ENCODE measurements at places on chromosomes 2 and 18. TPM values are rescaled to one million over a fixed set of nuclear protein-coding genes. Genes with fewer than 3 reads are reported as not detected.

Gene KCNG2
- 0.23 TPM for total RNA-seq

- H3K27me3 ChIP-seq: no peaks in the 10 kb centered on the region
- H3K4me3 ChIP-seq: no peak overlapping the region
- no peak overlapping the region for H3K27ac ChIP-seq
- DNase-seq: no peak
These were observed 88.5 kb downstream of the PRKCE start for GRCh38 chr2:45739796-45740485.

DNA sequence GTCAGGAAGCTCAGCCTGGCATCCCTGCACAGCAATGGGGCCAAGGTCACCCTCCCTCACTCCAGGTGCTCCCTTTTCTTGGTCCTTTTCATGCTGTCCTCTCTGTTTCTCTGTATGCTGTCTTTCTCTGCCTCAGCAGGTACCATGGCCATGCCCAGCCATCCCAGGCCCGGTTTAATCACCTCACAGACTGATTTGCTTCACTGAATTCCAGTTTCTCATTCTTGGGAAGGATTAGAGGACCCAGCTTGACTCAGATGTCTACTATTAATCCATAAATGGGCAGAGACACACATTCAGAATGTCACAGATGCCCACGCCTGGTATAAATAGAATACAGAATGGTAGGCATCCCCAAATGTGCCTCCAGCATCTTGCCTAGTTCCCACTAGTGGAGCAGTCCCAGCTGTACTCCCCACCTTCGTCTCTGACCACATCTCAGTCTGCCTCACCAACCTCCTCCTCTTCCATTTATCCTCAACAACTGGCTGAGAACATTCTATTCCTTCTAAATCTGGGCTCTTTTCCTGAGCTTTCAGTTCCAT lies 14.2 kb upstream of the L3MBTL4 start:
- DNase-seq: no peak
- no peak overlapping the region for H3K27ac ChIP-seq
- no peaks in the 10 kb centered on the region for H3K27me3 ChIP-seq

- H3K4me1 ChIP-seq: no peaks in the 10 kb centered on the region
- H3K27me3 ChIP-seq: no peaks in the 10 kb centered on the region
- DNase-seq: no peak
- H3K4me3 ChIP-seq: no peak overlapping the region
These were observed 148.1 kb downstream of the ZNF407 start for GRCh38 chr18:74745633-74746403.

Gene SCYGR4
- not detected for total RNA-seq

Gene C2orf15
- total RNA-seq: not detected

DNA sequence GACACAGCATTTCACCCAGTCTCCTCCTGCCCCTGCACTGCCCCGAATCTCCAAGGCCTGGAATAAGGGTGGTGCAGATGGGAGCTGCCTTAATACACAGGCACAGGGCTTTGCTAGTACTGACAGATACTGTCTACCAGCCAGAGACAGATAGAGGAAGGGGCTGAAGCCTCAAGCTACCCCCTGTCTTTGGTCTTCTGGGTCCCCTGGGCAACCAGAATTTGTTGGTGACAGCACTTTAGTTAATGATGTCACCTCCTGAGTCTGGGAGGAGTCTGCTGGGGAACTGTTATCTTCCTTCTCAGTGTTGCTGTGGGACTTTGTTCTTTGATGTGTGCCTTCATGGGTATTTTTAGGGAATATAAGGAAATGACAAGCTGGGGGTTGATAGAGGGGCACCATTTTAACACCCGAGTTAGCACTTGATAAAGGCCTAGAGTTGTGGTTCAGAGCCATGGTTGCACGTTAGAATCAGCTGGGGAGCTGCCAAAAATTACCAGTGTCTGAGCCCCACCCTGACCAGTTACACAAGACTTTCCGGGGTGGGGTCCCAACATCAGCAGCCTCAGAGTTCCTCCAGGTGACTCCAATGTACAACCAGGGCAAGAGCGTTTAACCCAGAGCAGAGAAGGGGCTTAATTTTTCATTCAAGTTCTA lies 136.8 kb downstream of the SMAD7 start:
- no peaks in the 10 kb centered on the region for H3K27me3 ChIP-seq
- DNase-seq: peak; percentile 23
- no peak overlapping the region for H3K27ac ChIP-seq
- H3K4me3 ChIP-seq: no peak overlapping the region

DNA sequence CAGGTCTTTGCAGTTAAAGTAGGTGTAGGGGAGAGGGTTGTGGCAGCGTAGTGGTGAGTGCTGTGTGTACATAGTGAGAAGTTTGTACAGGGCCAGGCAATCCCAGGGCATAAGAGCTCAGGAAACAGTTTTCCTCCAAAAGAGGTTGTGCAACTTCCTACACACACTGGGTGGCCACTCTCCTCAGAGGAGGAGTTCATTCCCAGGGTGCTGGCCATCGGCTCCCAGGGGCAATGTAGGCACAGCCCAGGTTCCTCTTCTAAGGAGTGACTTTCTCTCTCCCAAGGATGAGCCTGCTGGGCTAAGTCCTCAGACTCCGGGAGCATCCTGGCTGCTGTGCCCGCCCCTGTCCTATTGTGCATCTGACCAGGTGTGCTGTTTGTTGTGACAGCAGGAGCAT lies 3.0 kb downstream of the ACOXL start:
- no peak overlapping the region for H3K4me3 ChIP-seq
- no peaks in the 10 kb centered on the region for H3K4me1 ChIP-seq
- H3K27ac ChIP-seq: no peak overlapping the region
- no peak for DNase-seq
- no peaks in the 10 kb centered on the region for H3K36me3 ChIP-seq

DNA sequence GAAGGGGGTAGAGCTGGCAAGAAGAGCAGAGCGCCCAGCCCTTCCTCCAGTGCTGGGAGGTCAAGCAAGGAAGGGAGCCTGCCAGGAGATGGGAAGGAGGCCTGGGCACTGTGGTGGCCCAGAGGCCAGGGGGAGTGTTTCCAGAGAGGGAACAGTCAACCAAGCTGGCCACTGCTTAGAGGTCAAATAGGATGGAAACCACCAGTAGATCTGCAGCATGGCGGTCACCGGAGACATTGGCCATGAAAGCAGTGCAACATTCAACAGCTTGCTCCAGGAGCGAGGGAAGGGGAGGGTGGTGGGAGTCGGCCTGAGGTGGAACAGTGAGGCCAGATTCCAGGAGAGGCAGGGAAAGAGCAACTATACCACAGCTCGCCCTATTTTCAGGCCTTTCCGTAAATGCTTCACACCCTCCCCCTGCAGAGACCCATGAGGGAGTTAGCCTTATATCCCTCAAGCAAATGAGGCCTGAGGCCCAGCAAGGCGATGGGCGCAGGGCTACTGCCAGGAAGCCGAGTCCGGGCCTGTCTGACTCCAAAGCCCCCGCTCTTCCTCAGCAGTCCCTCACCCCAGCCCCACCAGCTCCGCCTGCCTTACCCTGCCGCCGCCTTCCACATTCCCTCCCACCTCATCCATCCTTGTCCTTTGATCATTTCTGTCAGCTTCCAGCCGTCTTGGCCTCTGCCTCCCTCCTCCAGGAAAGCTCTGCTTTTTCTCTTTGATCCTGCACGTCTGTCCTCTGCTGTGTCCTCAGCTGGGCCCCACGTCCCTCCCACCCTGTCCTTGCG lies 17.0 kb downstream of the KCNK3 start:
- no peak overlapping the region for H3K27ac ChIP-seq
- H3K27me3 ChIP-seq: no peaks in the 10 kb centered on the region
- DNase-seq: no peak
- H3K4me1 ChIP-seq: no peaks in the 10 kb centered on the region
- H3K4me3 ChIP-seq: no peak overlapping the region

- no peaks in the 10 kb centered on the region for H3K27me3 ChIP-seq
- H3K27ac ChIP-seq: no peak overlapping the region
- DNase-seq: no peak
- H3K36me3 ChIP-seq: no peaks in the 10 kb centered on the region
- no peak overlapping the region for H3K4me3 ChIP-seq
These were observed 158.4 kb upstream of the SRD5A2 start for GRCh38 chr2:31739161-31739560.

Gene SLC19A3
- total RNA-seq: 5.1 TPM

- no peak for DNase-seq
- no peaks in the 10 kb centered on the region for H3K36me3 ChIP-seq
These were observed 49.3 kb downstream of the MTERF4 start for GRCh38 chr2:241052677-241053360.

GRCh38 chr2:23280401-23280800 lies 104.6 kb upstream of the KLHL29 start:
- H3K4me1 ChIP-seq: no peaks in the 10 kb centered on the region
- H3K27ac ChIP-seq: no peak overlapping the region
- no peak for DNase-seq
- no peak overlapping the region for H3K4me3 ChIP-seq

DNA sequence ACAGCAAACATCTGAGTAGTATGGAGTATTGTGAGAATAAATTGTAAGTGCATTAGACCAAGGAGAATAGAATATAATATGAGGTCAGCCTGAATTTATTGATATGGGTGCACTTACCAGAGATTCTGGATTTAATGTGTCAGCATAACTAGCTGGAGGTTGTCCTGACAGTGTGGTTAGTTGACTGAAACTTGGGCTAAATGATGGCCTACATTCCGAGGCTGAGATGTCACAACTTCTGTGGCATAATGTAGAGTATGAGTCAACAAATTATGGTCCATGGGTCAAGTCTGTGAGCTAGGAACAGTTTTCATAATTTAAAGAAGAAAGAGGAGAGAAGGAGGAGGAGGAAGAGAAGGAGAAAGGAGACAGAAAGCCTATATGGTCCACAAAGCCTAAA lies 127.6 kb downstream of the QPCT start:
- H3K4me3 ChIP-seq: no peak overlapping the region
- H3K27ac ChIP-seq: peak overlapping the region; percentile 70
- peaks cover 23% of the 10 kb centered on the region for H3K4me1 ChIP-seq
- DNase-seq: no peak
- no peaks in the 10 kb centered on the region for H3K27me3 ChIP-seq

DNA sequence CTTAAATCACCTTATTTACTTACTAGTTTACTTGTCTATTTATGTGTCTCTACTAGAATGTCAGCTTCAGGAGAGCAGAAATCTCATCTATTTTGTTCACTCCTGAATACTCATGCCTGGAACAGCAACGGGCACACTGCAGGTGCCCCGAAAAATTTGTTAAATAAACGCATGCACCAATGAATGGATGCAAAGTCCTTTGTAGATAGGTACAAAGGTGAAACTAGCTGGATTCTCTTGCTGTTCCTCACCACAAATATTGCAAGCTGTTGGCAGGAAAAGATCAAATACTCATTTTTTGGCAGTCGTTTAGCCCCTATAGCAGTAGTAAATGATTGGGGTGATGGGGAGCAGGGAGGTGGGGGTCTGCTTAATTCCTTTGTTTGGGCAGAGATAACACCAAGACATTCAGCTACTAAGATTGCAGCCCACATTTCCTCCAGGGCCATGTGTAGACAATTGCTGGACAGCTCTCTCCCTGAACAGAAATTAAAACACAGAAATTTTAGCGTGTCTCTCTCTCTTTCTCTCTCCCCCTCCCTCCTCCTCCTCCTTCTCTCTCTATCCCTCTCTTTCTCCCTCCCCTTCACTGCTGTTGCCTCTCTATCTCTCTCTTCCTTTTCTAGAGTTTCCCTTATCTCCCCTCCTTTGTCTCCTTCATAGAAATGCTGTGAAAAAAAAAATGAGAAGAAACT lies 5.4 kb downstream of the MARCHF4 start:
- no peaks in the 10 kb centered on the region for H3K36me3 ChIP-seq
- no peak for DNase-seq
- no peaks in the 10 kb centered on the region for H3K4me1 ChIP-seq
- no peak overlapping the region for H3K4me3 ChIP-seq

- no peak overlapping the region for H3K4me3 ChIP-seq
- H3K36me3 ChIP-seq: no peaks in the 10 kb centered on the region
- no peak for DNase-seq
- H3K27me3 ChIP-seq: no peaks in the 10 kb centered on the region
These were observed 36.7 kb downstream of the GULP1 start for GRCh38 chr2:188328419-188328818.

Gene KCNS3
- 13.7 TPM for total RNA-seq

DNA sequence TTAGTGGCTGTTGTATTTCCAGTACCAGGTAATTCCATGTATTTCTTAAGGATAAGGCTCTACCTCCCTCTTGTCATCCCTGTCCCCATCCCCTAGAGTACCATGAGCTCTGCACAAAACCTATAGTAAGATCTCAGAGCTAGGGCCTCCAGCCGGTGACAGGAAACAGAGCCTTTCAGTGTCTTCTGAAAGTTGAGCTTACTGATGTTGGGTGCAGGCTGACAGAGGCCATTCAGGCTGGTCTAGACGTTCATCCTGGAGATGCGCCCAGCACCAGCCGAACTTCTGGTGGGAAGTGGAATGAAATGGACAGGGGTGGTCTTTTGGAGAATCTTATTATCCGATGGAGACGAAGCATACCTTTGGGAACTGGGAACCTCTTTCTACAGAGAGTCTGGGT lies 16.7 kb upstream of the LYPD6B start:
- H3K27me3 ChIP-seq: no peaks in the 10 kb centered on the region
- no peaks in the 10 kb centered on the region for H3K36me3 ChIP-seq
- no peaks in the 10 kb centered on the region for H3K4me1 ChIP-seq
- no peak overlapping the region for H3K27ac ChIP-seq
- H3K4me3 ChIP-seq: no peak overlapping the region

Measured in aorta (tissue), 5 donors.